NCI-H82 (cell line): ENCODE measurements at places on chromosomes 1 and 21.

GRCh38 chr21:35940074-35940927 lies 120.0 kb downstream of the SETD4 start:
- peak; percentile 82 for DNase-seq

DNA sequence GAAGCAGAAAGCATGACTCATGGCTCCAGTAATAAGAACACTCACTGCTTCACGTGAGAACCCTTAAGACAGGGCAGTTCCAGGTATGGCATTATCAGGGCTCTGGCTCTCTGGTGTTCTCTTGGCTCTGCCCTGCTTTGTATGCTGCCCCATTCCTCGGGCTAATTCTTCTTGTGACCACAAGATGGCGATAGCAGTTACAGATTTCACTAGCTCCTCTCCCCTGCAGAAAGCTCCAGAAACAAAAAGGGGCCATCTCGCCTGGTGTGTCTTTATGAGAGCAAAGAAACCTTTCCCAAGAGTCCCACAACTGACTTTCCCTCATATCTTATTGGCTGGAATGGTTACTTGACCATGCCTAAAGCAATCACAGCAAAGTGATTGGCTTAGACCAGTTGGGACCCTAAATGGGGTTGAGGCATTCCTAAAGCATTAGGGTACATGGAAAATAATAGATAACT lies 60.1 kb downstream of the F3 start:
- peak; percentile 77 for DNase-seq

GRCh38 chr1:43067977-43068751 lies 103.9 kb downstream of the EBNA1BP2 start:
- DNase-seq: peak; percentile 59

DNA sequence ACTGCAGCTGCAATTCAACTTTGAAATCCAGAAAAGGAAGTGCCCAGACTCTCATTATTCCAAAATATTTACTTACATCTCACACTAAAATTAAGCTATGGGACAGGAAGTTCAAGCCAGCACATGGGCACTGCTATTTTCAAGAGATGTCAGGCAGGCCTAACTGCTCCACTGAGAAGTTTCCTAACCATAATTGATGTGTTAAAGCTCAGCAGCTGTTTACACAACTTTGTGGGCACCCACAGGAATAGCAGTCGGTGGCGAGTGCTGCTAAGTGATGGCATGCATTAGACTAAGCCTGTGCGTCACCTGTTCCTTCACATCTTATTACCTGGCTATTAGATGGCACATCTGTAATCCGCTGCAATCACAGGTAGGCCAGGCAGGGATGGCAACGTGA lies 303.3 kb upstream of the DAB1 start:
- no peak for DNase-seq

DNA sequence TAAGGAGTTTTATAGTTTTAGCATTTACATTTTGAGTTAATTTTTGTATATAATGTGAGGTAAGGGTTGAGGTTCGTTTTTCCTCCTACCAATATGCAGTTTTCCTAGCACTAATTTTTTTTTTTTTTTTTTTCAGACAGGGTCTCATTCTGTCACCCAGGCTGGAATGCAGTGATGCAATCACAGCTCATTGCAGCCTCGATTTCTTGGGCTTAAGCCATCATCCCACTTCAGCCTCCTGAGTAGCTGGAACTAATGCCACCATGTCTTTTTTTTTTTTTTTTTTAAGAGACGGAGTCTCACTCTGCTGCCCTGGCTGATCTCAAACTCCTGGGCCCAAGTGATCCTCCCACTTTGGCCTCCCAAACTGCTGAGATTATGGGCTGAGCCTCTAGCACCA lies 2.5 kb upstream of the UBASH3A start:
- DNase-seq: no peak
